ENCODE measurements at places on chromosomes 3 and 15. TPM values are rescaled to one million over a fixed set of nuclear protein-coding genes. Genes with fewer than 3 reads are reported as not detected.

- no peak for DNase-seq
Measured at GRCh38 chr15:100461049-100461448, 67.7 kb downstream of the CERS3 start.

DNA sequence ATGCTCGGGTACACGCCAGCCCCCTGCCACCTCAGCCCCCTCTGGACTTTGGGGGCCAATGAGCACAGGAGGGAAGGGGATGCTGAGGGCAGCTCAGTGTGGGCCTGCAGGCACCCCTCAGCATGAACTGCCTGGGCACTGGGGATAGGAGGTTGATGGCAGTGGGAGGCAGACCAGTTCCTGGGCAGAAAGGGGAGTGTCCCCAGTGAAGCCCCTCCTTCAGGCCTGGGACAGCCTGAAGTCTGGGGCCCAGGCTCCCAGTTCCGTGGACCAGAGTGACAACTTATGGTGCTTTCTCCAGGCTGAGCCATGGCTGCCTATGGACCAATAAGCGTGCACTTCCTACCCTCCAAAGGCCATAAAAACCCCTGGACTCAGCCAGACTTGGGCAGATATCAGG is 63.3 kb upstream of the IMPG2 start:
- DNase-seq = no peak

- no peak for DNase-seq
Measured at GRCh38 chr15:99502182-99502581, 63.6 kb upstream of the MEF2A start.

- no peak for DNase-seq
Measured at GRCh38 chr3:32467333-32468070, 35.1 kb downstream of the CMTM6 start.

DNA sequence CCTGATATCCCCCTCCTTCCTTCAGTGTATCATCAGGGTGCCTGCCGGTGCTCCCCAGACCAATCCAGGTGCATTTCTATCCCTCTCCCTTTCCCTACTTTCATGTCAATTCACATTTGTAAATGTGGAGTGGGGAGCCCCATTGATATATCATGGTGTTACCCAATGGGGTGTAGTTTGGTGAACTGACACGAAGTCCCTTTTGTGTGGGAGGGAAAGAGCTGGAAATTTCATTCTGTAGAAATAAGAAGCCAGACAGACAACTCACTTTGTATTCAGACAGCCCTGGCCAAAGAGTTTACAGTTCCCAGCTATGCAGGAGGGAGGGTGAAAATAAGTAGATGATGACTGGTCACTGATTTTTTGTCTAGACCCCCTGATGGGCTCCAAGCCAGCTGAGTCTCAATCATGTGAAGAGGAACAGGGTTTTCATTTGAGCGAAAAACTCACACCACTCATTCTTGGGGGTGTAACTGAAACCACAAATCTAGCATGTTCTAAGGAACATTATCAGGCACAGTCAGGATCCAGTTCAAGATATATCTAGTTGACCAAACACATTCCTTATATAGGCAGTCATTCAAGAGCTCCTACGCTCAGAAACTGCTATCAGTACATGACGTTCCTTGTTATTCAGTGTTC is 58.9 kb downstream of the LMCD1 start:
- DNase-seq = peak; percentile 22

- no peak for DNase-seq
Measured at GRCh38 chr3:12139111-12139511, 19.6 kb downstream of the TIMP4 start.

DNA sequence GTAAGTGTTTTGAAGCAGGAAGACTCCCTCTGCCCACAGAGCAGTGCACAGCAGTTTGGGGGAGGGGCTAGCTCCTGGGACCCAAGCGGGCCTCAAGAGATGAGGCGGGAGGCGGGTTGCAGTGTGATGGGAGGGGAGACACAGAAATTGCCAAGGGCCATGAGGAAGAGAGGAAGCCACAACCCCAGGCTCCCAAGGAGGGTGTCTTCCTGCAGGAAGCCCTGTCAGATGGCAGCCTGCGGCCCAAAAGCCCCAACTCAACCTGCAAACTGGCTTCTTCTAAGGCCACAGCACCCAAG is 7.3 kb upstream of the ISLR2 start:
- no peak for DNase-seq

DNA sequence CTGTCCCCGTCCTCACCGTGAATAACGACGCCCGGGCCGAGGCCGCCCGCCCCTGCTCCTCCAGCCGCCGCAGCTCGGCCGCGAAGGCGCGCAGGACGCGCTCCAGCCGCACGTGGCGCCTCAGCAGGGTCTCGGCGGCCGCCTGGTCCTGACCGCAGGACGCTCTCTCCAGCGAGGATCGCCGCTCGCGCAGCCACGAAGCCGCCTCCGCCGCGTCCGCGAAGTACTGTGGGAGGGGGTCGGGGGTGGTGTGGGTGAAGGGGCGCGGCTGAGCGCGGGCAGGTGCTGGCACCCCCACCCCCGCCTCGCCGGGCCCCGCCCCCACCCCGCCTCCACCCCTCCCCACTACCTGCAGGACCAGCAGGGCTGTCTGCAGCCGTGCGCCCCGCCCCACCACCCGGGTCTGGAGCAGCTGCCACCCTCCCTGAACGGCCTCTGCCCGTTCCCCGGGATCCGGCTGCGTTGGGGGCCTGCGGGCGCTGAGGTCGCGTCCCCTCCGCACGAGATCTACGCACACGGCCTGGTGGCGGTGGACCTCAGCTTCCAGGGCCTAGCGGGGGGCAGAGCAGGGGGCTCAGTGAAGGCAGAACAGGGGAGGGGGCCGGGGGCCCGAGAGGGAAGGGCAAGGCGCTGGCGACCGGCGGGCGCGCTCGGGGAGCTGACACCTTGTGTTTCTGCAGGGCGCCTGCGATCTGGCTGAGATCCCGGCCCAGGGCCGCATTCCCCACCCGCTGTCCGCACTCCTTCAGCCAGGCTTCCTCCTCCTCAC is 11.7 kb downstream of the SPTBN5 start:
- no peak for DNase-seq

- no peak for DNase-seq
Measured at GRCh38 chr3:3821777-3822176, 22.5 kb downstream of the LRRN1 start.

DNA sequence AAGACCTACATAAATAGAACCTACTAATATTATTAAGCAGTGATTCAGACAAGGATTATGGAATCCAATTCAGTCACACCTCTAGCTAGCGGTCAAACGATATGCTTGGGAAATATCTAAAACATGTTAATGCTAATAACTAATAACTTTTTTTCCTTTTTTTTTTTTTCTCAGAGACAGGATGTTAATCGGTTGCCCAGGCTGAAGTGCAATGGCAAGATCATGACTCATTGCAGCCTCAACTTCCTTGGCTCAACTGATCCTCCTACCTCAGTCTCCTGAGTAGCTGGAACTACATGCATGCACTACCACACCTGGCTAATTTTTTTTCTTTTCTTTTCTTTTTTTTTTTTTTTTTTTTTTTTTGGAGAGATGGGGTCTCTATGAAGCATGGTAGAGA is 124.1 kb downstream of the NR2E3 start:
- DNase-seq = no peak

GRCh38 chr3:53350652-53351051 is 3.3 kb upstream of the DCP1A start:
- DNase-seq = no peak

The IL17RD gene
- 0.60 TPM for polyA plus RNA-seq

DNA sequence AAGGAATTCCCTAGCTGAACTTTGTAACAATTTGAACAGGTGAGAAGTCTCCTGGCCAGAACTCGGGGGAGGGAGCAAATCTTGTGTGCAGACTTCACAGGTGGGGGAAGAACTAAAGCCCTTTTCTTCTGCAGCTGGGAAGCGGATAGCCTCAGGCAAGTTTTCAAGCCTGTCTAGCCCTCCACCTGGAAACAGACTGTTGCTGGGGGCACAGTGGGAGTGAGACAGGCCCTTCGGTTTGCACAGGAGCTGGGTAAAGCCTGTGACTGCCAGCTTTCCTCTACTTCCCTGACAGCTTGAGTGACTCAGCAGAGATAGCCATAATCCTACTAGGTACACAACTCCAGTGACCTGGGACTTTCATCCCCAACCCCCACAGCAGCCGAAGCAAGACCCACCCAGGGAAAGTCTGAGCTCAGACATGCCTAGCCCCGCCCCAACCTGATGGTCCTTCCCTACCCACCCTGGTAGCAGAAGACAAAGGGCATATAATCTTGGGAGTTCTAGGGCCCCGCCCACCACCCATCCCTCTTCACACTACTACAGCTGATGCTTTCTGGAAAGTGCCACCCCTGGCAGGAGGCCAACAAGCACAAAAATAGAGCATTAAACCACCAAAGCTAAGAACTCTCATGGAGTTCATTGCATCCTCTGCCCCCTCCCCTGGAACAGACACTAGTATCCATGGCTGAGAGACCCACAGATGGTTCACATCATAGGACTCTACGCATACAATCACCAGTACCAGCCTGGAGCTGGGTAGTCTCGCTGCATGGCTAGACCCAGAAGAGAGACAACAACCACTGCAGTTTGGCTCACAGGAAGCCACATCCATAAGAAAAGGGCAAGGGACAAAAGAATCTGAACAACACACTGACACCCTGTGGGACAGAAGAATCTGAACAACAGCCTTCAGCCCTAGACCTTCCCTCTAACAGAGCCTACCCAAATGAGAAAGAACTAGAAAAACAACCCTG is 479.0 kb downstream of the RAP2B start:
- DNase-seq = no peak

GRCh38 chr3:187051066-187051465 is 88.2 kb downstream of the RPL39L start:
- no peak for DNase-seq

The HERC2 gene
- polyA plus RNA-seq = 13.1 TPM

- DNase-seq = no peak
Measured at GRCh38 chr15:42084465-42085235, 9.7 kb downstream of the PLA2G4D start.

DNA sequence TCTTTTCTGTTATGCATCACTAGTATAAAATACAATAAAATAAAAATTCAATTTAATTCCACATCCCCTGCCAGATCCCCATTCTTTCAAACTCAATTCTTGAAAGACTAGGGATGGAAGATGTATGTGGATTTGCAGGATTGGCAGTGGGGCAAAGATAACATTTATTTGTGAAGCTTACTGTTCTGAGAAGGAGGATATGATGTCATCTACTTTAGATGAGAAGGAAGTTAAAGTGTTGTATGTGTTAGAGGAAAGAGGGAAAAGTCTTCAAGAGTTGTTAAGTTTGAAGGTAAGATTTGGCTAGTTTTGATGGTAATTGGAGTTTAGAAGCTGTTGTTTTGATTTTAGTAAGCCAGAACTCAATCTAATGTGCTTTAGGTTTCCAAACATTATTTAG is 845.1 kb upstream of the NR2F2 start:
- no peak for DNase-seq

DNA sequence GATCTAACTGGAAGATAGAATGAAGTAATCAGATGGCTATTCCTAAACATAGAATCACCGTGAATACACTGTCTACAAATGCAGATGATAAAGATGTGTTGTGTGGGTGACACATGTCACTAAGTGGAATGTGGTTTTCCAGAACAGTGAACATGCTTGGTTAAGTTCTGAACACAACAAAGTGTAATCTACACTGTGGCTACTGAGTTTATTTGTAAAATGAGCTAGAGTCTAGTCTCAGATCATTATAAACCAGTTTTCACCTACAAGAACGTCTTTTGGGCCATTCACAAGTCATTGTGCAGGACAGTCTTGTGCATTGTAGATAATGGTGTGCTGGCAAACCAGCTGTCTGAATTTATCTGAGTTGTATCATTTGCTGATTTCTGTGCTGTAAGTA is 35.3 kb downstream of the OXNAD1 start:
- no peak for DNase-seq

GRCh38 chr3:167151636-167152035 is 228.5 kb downstream of the ZBBX start:
- DNase-seq = no peak

The CPLX3 gene
- not detected for polyA plus RNA-seq

- no peak for DNase-seq
Measured at GRCh38 chr15:92392462-92392861, 1.2 kb upstream of the ST8SIA2 start.

DNA sequence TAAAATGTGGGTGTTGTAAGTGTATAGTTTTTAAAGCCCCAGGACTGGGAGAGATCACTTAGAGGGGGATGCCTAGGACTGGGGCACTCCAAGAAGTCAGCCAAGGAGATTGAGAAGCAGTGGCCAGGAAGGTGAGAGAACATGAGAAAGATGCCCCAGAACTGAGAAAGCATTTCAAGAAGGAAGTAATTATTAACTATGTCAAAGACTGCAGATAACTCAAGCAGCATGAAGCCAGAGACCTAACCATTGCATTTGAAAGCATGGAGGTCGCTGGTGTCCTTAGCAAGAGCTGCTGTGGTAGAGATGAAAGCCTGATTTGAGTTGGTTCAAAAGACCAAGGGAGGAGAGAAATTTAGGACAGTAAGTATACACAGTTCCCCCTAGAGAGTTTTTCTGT is 30.6 kb upstream of the SLC2A2 start:
- no peak for DNase-seq

DNA sequence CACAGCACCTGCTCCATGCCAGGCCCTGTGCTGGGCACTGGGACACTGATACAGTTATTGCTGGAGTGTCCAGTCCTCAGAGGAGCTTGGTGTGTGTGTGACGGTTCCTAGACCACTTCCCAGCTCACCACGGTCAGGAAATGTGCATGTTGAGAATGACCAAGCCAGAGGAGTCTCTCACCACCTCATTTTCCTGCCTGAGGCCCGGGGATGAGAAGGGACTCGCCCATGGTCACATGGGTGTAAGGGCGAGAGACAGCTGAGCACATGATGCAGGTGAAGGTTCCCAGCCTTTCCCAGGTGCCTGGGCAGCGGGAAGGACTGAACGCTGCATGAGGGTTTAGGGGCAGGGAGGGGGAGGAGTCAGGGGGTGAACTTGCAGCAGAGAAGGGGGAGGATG is 180.9 kb upstream of the TLE3 start:
- no peak for DNase-seq

The CSPG4 gene
- 9.5 TPM for polyA plus RNA-seq

The FBXL2 gene
- polyA plus RNA-seq = 19.1 TPM

DNA sequence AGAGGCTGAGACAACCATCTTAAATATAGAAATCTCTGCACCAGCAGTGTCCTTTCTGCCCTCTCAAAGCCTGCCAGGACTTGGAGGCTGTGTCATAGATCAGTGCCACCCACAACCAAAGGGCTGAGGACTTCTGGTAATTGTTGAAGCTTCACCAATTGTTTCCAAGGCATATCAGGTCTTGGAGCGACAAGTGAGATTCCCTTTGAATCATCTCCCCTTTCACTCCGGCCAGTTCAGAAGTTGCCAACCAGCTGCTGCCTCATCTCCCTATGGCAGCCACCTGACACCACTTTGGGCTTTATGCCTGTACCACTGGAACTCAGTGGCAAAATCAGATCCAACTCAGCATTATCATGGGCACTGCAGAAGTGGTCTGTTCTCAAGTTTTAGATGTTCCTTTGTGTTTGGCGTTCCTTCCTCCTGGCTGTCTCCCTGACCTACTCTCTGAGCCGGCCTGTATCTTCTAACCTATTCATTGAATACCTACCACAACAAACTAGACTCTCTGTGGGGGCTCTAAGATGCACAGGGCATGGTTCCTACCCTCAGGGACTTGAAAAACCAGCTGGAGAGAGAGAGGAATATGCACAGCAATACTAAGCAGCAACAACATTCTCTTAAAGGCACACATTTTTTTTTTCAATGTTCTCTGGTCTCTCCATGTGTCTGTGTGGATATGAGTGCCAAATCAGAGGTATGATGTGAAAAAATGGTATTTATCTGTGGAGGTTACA is 90.8 kb upstream of the PFN2 start:
- DNase-seq = no peak

Data from BJ (cell line).